Endothelial cell of coronary artery (primary cell): ENCODE measurements at places on chromosomes 4 and X. TPM values are rescaled to one million over a fixed set of nuclear protein-coding genes. Genes with fewer than 3 reads are reported as not detected.

P2RY4 gene
- total RNA-seq, result 0.09 TPM in 1 of 2 replicates, not detected in the other

GPRASP3 gene
- 8.5 and 9.3 TPM in 2 replicates for total RNA-seq

IL2 gene
- not detected in 2 replicates for total RNA-seq

USP26 gene
- total RNA-seq, result not detected in 2 replicates

MAGEA2 gene
- total RNA-seq, result not detected in 2 replicates

SMR3B gene
- total RNA-seq, result not detected in 2 replicates

PRR32 gene
- total RNA-seq, result not detected in 2 replicates

SSX4B gene
- not detected in 2 replicates for total RNA-seq

NXF2B gene
- total RNA-seq, result not detected in 2 replicates

SSX1 gene
- not detected in 2 replicates for total RNA-seq

LAS1L gene
- total RNA-seq, result 25.4 and 33.2 TPM in 2 replicates

RASSF6 gene
- total RNA-seq, result not detected in 2 replicates

DHRSX gene
- 17.5 and 21.3 TPM in 2 replicates for total RNA-seq

HELT gene
- total RNA-seq, result not detected in 2 replicates

NLGN3 gene
- 0.09 TPM in 2 replicates for total RNA-seq

CT55 gene
- not detected in 2 replicates for total RNA-seq

KLHL13 gene
- total RNA-seq, result 3.1 and 14.3 TPM in 2 replicates

TMEM154 gene
- 2.3 and 3.9 TPM in 2 replicates for total RNA-seq

CFAP47 gene
- total RNA-seq, result not detected in 2 replicates

ATP1B4 gene
- not detected in 2 replicates for total RNA-seq

C1QTNF7 gene
- total RNA-seq, result not detected in 2 replicates

MAGEA10 gene
- total RNA-seq, result not detected in 2 replicates

BBS7 gene
- total RNA-seq, result 14.2 and 14.7 TPM in 2 replicates

GAGE12E gene
- not detected in 2 replicates for total RNA-seq

SLC2A9 gene
- total RNA-seq, result 1.4 and 1.6 TPM in 2 replicates

CCDC160 gene
- total RNA-seq, result not detected in 2 replicates

HPGD gene
- total RNA-seq, result 0.19 TPM in 1 of 2 replicates, not detected in the other

GSX2 gene
- total RNA-seq, result not detected in 2 replicates

EFHC2 gene
- not detected in 2 replicates for total RNA-seq

GLRB gene
- total RNA-seq, result 2.2 and 5.1 TPM in 2 replicates

CENPU gene
- total RNA-seq, result 7.1 and 23.0 TPM in 2 replicates

FGF5 gene
- total RNA-seq, result 1.7 and 3.5 TPM in 2 replicates

GLRA2 gene
- not detected in 2 replicates for total RNA-seq

ADH1C gene
- not detected in 2 replicates for total RNA-seq

SLC6A14 gene
- not detected in 2 replicates for total RNA-seq

IGSF1 gene
- under 0.01 and 0.09 TPM in 2 replicates for total RNA-seq

PABPC1L2B gene
- not detected in 2 replicates for total RNA-seq

GYPB gene
- total RNA-seq, result not detected in 2 replicates

GRPR gene
- total RNA-seq, result 0.09 TPM in 1 of 2 replicates, not detected in the other

NWD2 gene
- not detected in 2 replicates for total RNA-seq

SUPT20HL2 gene
- total RNA-seq, result not detected in 2 replicates

RAB41 gene
- total RNA-seq, result not detected in 2 replicates
